ENCODE measurements at places on chromosomes 5 and 9.
A peak's percentile ranks its signal among the peaks of the same experiment; 100 is the strongest.

- no peak for DNase-seq
Observed at GRCh38 chr5:68954618-68954910, 139.2 kb upstream of the SLC30A5 start.

GRCh38 chr5:23996525-23996924, 489.1 kb downstream of the PRDM9 start:
- DNase-seq = no peak

DNA sequence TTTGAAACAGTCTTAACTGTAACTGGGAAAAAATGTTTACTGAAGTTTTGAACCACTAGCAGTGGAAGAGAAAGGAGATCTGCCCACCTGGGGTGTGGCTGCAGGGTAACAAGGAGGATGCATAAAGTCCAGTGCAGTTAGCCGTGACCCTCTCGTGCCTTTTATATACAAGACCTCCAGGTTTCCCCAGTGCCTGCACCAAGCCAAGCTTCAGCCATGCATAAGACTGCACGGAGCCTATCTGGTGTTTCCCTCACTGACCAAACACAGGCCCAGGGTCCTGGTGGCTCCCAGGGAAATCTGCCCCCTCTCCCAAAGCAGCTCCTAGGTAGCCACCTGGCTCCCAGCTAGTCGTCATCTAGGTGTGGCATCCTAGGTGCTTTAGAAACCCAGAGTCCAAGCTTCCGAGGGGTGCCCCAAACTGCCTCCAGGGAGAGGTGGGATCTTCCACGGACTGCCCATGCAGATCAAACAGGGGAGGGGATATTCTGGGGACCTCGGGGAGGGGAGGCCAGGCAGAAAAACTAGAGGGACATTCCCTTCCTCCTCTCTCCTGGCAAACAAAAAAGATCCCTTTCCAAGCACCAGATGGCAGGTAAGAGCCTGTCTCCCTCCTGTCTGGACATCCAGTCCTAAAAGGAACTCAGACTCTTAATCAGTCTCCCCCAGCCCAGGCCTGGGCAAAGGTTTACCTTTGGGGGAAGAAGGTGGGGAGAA, 2.7 kb downstream of the SHB start:
- DNase-seq = no peak

DNA sequence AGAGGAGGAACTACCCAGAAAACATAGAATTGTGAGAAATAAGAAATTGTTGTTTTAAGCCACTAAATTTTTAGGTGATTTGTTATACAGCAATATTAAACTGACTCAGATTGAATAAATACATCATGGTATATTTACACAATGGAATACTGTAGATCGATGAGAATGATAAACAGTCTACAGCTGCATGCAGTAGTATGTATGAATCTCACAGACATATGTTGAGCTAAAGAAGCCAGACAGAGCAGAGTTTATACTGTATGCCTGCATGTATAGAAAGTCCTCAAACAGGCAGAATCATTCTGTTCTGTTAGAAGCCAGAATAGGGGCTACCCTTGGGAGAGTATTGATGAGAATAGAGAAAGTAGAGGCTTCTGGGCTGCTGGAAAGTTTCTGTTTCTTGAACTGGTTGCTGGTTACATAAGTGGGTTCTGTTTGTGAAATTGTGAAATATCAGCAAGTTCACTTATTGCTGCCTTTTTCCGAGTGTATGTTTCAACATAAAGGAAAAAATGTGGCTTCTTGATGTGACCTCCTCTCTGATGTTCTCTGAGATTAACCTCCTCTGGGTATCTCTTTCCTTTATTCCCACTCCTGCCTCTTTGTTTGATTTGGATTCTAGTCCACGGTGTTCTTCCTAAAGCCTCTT, 9.6 kb downstream of the KIAA1958 start:
- no peak for DNase-seq

DNA sequence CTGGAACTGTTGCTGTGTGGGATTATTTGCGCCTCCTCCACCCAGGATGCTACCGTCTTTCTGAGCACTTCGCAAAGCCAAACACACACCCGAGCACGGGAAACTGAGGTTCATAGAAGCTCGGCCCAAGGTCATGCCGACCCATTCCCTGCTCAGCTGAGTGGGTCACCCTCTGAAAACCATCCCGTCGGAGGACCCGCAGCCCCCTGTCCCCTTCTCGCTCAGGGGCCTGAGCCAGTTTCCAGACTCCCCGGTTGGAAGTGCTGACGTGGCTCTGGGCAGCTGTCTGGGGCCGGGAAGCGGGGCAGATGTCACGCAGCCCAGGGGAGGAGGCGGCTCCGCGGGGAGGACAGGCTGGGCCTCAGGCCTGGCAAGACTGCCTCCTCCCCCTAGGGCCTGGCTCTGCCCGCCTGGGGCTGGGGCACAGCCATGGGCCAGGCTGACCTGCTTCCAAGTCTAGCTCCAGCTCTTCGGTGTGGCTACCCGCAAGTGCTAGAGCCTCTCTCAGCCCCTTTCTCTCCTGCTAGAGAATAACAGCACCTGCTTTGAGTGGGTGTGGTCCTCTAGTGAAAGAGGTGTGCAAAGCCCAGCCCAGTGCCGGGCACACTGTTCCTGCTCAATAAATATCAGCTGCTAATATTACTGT, 9.9 kb upstream of the CXXC5 start:
- peak; percentile 90 for DNase-seq

DNA sequence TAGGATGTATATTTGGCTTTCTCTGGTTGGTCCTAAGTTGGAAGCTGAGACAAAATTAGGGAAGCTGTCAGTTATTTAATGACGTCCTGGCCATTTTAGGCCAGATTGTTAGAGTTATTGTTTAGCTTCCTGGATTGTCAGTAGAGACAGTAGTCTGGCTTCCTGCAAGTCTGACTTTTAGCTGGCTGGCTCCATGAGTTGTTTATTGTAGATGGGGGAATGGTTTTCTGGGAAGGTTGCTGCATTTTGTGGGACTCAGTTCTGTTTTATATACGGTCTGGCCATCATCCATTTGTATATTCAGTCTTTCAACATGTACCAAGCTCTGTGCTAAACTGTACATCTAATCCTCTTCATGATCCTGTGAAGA, 68.3 kb downstream of the SGCD start:
- no peak for DNase-seq

Data from cardiac septum (tissue), 1 donor.